ENCODE measurements at places on chromosomes 11 and 22. TPM values are rescaled to one million over a fixed set of nuclear protein-coding genes. Genes with fewer than 3 reads are reported as not detected.

- no peaks in the 10 kb centered on the region for H3K27me3 ChIP-seq
- H3K4me1 ChIP-seq = no peaks in the 10 kb centered on the region
- H3K27ac ChIP-seq = no peak overlapping the region
- DNase-seq = peak; percentile 43
- no peaks in the 10 kb centered on the region for H3K36me3 ChIP-seq
- H3K4me3 ChIP-seq = no peak overlapping the region
These were observed 807.6 kb downstream of the BRD1 start for GRCh38 chr22:49019737-49020713.

VPREB1 gene
- total RNA-seq = not detected

TRIM49C gene
- total RNA-seq = not detected

DNA sequence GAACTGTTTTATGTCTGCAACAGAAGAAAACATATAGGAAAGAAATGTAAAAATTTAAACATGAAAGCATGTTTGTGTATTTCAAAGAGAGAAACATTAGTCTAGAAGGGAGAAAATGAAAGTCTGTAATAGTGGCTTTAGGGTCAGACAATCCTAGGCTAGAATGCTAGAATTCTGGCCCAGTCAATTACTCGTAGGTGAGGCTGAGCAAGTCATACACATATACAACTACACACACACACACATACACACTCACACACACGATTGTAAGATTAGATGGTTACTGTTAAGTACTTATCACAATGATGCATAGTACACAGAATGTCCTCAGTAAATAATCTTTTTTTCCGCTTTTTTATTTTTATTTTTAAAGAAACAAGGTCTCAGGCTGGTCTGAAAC is 37.7 kb upstream of the PCF11 start:
- DNase-seq = no peak
- H3K36me3 ChIP-seq = no peaks in the 10 kb centered on the region
- no peak overlapping the region for H3K4me3 ChIP-seq
- no peaks in the 10 kb centered on the region for H3K4me1 ChIP-seq
- H3K27me3 ChIP-seq = no peaks in the 10 kb centered on the region

GRCh38 chr11:7969756-7970646 is 4.8 kb upstream of the NLRP10 start:
- H3K27ac ChIP-seq = no peak overlapping the region
- no peaks in the 10 kb centered on the region for H3K4me1 ChIP-seq
- DNase-seq = no peak
- H3K36me3 ChIP-seq = no peaks in the 10 kb centered on the region
- no peaks in the 10 kb centered on the region for H3K27me3 ChIP-seq
